Putamen (tissue), 1 donor: ENCODE measurements at places on chromosomes 13 and 19.

DNA sequence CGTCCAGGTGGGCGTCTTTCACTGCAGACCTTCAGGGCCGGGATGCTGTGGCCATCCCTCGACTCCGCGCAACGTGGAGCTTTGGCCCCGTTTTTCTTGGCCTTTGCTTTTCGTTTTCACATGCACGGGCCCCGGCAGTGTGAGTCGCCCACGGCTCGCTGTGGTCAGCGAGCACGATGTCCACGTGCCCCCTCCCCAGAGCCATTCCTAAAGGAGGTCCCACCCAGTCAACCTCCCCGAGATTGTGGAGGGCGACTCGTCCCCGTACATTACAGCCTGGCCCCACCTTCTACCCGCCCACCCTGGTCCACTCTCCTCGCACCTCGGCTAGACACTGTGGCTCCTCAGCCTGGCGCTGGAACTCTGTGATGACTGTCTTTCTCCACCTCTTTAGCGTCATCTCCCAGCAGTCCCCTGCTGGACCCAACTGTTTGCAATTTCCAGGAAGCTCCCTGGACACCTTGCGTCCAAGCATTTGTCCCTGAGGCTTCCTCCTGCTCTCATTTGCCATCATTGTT, 405 bp downstream of the ZNF446 start:
- DNase-seq: no peak

GRCh38 chr19:58279925-58280316, 1.2 kb downstream of the ZNF8 start:
- DNase-seq: no peak

GRCh38 chr13:52450793-52451116, 321 bp upstream of the VPS36 start:
- no peak for DNase-seq

GRCh38 chr13:76735641-76736040, 150.6 kb downstream of the KCTD12 start:
- no peak for DNase-seq

DNA sequence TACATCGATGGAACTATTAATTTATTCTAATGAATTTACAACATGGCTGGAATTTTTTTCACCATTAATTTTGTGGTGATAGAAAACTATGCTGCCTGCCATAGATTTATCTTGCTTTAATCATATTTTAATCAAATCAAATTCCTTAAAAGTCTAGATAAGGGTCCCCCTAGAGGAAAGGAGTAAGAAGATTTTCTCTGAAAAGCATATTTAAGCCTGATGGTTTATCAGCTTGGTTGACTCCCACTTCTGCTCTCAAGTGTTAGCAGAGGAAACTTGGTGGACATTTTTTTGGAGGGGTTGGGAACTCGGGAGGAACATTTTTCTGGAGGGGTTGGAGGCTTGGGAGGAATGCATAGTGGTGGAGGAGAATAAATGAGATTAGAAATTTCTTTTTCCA, 253.3 kb downstream of the KCNRG start:
- no peak for DNase-seq

- DNase-seq: no peak
These were observed 11.6 kb downstream of the CLDN10 start for GRCh38 chr13:95564091-95564490.

DNA sequence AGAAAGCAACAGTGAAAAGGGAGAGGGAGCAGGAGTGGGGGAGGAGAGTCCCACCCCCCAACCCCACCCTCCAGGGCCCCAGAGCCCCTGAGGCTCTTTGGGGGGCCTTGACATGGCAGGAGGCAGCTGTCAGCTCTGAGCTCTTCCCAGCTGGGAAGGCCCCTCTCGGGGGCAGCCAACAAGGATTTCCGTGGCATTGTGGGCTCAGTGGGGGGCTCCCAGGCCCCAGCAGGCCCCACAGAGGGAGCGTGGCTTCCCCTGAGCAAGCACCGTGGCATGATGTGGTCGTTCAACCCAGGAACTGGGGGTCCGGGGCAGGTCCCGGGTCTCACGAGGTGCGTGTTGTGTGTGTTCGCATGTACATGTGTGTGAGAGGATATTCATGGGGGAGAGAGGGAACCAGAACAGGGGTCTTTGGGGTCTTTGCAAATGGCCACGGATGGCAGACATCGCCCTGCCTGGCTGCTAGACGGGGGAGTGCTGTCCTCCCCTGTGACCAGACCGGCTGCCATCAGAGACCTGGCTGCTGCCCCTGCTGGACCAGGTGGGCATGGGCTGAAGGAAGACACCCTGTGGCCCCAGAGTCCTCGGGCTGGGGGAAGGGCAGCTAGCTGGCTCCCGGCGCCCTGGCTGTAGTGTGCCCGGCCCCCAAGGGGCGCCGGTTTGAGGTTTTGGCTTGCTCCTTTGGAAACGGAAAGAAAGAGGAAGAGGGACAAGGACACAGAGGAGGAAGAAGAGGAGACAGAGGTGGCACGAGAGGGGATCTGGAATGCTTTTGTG, 3.7 kb upstream of the AKAP8L start:
- DNase-seq: no peak

DNA sequence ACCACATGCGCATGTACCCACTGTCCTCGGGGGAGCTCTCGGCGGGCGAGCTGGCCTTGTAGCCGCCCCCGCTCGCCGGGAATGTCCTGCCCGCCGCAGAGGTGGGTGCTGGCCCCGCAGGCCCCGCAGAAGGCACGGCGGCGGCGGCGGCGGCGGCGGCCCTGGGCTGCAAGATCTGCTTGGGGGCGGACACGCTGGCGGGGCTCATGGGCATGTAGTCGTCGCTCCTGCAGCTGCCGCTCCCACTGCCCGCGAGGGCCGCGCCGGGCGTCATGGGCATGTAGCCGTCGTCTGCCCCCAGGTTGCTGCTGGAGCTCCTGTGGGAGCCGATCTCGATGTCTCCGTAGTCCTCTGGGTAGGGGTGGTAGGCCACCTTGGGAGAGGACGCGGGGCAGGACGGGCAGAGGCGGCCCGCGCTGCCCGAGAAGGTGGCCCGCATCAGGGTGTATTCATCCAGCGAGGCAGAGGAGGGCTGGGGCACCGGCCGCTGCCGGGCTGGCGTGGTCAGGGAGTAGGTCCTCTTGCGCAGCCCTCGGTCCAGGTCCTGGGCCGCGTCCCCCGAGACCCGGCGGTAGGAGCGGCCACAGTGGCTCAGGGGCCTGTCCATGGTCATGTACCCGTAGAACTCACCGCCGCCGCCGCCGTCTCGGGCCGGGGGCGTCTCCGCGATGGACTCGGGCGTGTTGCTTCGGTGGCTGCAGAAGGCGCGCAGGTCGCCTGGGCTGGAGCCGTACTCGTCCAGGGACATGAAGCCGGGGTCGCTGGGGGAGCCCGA, 2.4 kb downstream of the IRS2 start:
- no peak for DNase-seq

DNA sequence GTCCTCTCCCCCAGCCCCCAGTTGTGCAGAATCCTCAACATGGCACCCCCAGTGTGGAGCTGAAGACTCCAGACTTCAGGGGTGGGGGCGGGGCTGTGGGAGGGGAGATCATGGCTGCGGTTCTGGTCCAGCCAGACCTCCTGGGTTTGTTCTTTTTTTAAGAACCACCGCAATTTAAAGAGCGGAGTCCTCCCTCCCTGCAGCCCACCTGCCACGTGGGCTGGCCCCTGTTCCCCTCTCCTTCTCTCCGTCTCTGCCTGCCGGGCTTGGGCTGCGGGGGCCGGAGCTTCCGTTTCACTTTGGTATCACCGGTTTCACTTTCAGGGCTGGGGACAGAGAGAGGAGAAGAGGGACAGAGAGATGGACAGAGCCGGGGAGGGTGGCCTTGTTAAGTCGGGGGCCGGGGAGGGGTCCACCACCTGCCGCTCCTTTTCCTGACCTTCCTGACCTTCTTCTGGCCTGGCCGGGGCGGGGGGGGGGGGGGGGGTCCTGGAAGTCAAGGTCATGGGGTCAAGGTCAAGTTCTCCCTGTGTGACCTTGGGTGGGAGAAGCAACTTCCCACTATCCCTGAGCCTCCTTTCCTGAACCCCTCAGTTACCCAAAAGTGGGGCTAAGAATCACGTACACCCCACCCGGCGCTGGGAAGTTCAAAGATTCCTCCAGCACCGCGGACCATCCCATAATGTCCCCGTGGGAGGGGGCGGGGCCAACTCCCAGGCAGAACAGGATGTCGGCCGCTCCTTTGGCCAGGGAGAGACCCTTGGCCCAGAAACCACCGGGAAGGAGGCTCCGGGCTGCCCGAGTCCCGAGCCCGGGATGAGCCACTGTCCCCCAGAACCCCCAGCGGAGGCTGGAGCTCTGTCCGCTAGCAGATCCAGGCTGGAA, 11.3 kb upstream of the ZBTB7A start:
- no peak for DNase-seq
